ENCODE measurements at places on chromosomes 3 and 15. TPM values are rescaled to one million over a fixed set of nuclear protein-coding genes. Genes with fewer than 3 reads are reported as not detected.

ERICH6 gene
- not detected for total RNA-seq

ACKR4 gene
- not detected for total RNA-seq

GPR149 gene
- not detected for total RNA-seq

IQCH gene
- 2.7 TPM for total RNA-seq

ATXN7 gene
- 96.5 TPM for total RNA-seq

DUOXA2 gene
- not detected for total RNA-seq

CD80 gene
- total RNA-seq: 1.7 TPM

GREM1 gene
- 0.03 TPM for total RNA-seq

DNA sequence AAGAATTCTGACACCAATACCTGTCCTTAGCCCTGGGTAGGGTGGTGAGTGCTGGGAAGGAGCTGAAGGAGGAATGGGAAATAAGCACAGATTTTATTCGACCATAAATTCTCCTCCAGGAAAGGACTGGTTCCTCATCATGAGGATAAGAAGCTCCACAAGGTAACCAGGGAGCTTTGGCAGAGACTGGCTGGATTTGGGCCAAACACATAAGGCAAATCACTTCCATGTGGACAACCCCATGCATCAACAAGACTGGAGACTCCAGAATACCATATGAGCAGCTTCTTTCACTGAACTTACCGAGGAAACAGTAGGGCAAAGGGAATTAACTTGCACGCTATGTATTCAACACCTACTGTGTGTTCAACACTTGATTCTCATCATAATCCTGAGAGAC is 312.5 kb downstream of the NTRK3 start:
- no peak overlapping the region for H3K27ac ChIP-seq
- no peak for DNase-seq
- no peaks in the 10 kb centered on the region for H3K36me3 ChIP-seq
- no peaks in the 10 kb centered on the region for H3K27me3 ChIP-seq
- no peaks in the 10 kb centered on the region for H3K4me1 ChIP-seq

DNA sequence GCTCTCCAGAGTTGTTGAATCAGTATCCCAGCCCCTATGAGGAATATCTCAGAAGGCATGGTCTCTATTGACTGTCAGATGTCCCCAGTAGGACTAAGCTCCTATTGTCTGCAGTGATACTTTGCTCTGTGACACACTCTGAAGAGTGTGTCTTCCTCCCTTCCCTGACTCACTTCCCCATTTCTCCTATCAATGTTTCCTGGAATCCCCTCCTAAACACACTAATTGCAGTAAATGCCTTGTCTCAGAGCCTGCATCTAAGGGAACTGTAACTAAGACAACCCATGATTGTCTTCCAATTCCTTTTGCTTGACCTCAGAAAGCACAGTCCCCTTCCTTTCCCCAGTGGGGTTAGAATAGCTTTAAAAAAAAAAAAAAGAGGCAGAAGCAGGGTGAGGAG is 397.3 kb upstream of the PROK2 start:
- H3K4me1 ChIP-seq: no peaks in the 10 kb centered on the region
- peaks cover 19% of the 10 kb centered on the region for H3K27me3 ChIP-seq
- no peak for DNase-seq
- H3K27ac ChIP-seq: no peak overlapping the region
- no peaks in the 10 kb centered on the region for H3K36me3 ChIP-seq
- H3K4me3 ChIP-seq: no peak overlapping the region

- H3K36me3 ChIP-seq: no peaks in the 10 kb centered on the region
- H3K27me3 ChIP-seq: no peaks in the 10 kb centered on the region
- no peak for DNase-seq
- no peaks in the 10 kb centered on the region for H3K4me1 ChIP-seq
- no peak overlapping the region for H3K27ac ChIP-seq
These were observed 395.2 kb upstream of the AZI2 start for GRCh38 chr3:28743831-28744230.

DNA sequence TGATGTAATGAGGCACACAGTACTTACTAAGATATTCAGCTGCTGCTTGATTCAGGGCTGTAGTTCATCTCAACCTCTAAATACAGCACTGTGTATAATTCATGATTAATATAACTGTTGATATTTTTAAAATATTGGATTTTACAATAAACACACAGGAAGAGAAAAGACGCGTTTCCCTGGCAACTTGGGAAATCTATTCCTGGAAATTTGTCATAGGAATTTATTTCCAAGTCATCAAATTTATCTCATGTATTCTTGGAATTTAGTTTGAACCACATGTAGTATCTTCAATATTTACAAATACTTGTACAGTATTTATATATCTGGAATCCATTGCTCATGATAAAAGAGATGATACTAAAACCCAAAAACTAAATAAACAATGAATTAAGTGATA is 30.6 kb downstream of the EPHA3 start:
- H3K36me3 ChIP-seq: no peaks in the 10 kb centered on the region
- no peak overlapping the region for H3K27ac ChIP-seq
- no peaks in the 10 kb centered on the region for H3K4me1 ChIP-seq
- H3K4me3 ChIP-seq: no peak overlapping the region

GRCh38 chr3:65168547-65168946 is 480.7 kb upstream of the ADAMTS9 start:
- no peaks in the 10 kb centered on the region for H3K36me3 ChIP-seq
- no peaks in the 10 kb centered on the region for H3K4me1 ChIP-seq
- DNase-seq: no peak
- H3K27ac ChIP-seq: no peak overlapping the region

- no peak overlapping the region for H3K4me3 ChIP-seq
- peaks cover 6% of the 10 kb centered on the region for H3K4me1 ChIP-seq
- no peaks in the 10 kb centered on the region for H3K36me3 ChIP-seq
- no peaks in the 10 kb centered on the region for H3K27me3 ChIP-seq
- no peak overlapping the region for H3K27ac ChIP-seq
These were observed 11.6 kb downstream of the FAM162A start for GRCh38 chr3:122395582-122395981.

- H3K4me3 ChIP-seq: no peak overlapping the region
- H3K4me1 ChIP-seq: no peaks in the 10 kb centered on the region
- no peaks in the 10 kb centered on the region for H3K27me3 ChIP-seq
- H3K36me3 ChIP-seq: no peaks in the 10 kb centered on the region
- H3K27ac ChIP-seq: no peak overlapping the region
These were observed 3.7 kb downstream of the MDFIC2 start for GRCh38 chr3:70308760-70309159.

GRCh38 chr3:196837819-196838420 is 29.8 kb upstream of the SENP5 start:
- H3K36me3 ChIP-seq: no peaks in the 10 kb centered on the region
- peak; percentile 75 for DNase-seq
- no peaks in the 10 kb centered on the region for H3K4me1 ChIP-seq
- H3K27ac ChIP-seq: no peak overlapping the region
- H3K27me3 ChIP-seq: no peaks in the 10 kb centered on the region
- no peak overlapping the region for H3K4me3 ChIP-seq

- no peak overlapping the region for H3K27ac ChIP-seq
- no peak for DNase-seq
These were observed 79.2 kb downstream of the LIPC start for GRCh38 chr15:58510715-58511598.

- H3K4me1 ChIP-seq: no peaks in the 10 kb centered on the region
- no peaks in the 10 kb centered on the region for H3K36me3 ChIP-seq
- no peak for DNase-seq
- no peak overlapping the region for H3K4me3 ChIP-seq
- peaks cover 8% of the 10 kb centered on the region for H3K27me3 ChIP-seq
These were observed 458.4 kb downstream of the PDCD6IP start for GRCh38 chr3:34256791-34257190.

GRCh38 chr15:74845208-74845568 is 2.2 kb upstream of the ULK3 start:
- peaks cover 13% of the 10 kb centered on the region for H3K36me3 ChIP-seq
- H3K4me3 ChIP-seq: peak overlapping the region; percentile 81
- peaks cover 43% of the 10 kb centered on the region for H3K4me1 ChIP-seq
- no peak for DNase-seq

DNA sequence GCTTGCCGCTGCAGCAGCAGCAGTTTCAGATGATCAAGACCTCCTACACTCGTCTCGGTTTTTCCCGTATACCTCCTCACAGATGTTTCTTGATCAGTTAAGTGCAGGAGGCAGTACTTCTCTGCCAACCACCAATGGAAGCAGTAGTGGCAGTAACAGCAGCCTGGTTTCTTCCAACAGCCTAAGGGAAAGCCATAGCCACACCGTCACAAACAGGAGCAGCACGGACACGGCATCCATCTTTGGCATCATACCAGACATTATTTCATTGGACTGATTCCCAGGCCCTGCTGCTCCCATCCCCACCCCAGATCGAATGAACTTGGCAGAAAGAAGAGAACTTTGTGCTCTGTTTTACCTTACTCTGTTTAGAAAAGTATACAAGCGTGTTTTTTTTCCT is 17.6 kb downstream of the CALML4 start:
- no peaks in the 10 kb centered on the region for H3K27me3 ChIP-seq
- no peak overlapping the region for H3K27ac ChIP-seq
- DNase-seq: no peak
- no peak overlapping the region for H3K4me3 ChIP-seq
- peaks cover 6% of the 10 kb centered on the region for H3K4me1 ChIP-seq

GRCh38 chr15:81784751-81785150 is 261.1 kb downstream of the MEX3B start:
- H3K4me1 ChIP-seq: no peaks in the 10 kb centered on the region
- no peak for DNase-seq
- no peak overlapping the region for H3K27ac ChIP-seq
- no peaks in the 10 kb centered on the region for H3K36me3 ChIP-seq
- peaks cover 30% of the 10 kb centered on the region for H3K27me3 ChIP-seq

Measured in natural killer cell treated with Interleukin-12 subunit alpha and Interleukin-12 subunit beta and Interleukin-15 and Interleukin-18, amount 100 ng/mL, for 72 hours (primary cell).